ENCODE measurements at places on chromosomes 2 and 18. TPM values are rescaled to one million over a fixed set of nuclear protein-coding genes. Genes with fewer than 3 reads are reported as not detected.

VSNL1 gene
- total RNA-seq = not detected

POTEJ gene
- total RNA-seq = 0.07 TPM

NCKAP5 gene
- total RNA-seq = 0.39 TPM

HSBP1L1 gene
- 1.4 TPM for total RNA-seq

GALNT13 gene
- 0.46 TPM for total RNA-seq

OSR1 gene
- total RNA-seq = not detected

KCNG2 gene
- not detected for total RNA-seq

BOLA3 gene
- 30.3 TPM for total RNA-seq

IL1R2 gene
- total RNA-seq = 0.13 TPM

IL36RN gene
- total RNA-seq = not detected

PLCD4 gene
- 1.6 TPM for total RNA-seq

SNX17 gene
- total RNA-seq = 184 TPM

OLA1 gene
- 127 TPM for total RNA-seq

UGT1A8 gene
- not detected for total RNA-seq

SETBP1 gene
- 3.7 TPM for total RNA-seq

ACVR1C gene
- 0.07 TPM for total RNA-seq

COLEC11 gene
- total RNA-seq = 0.35 TPM

ABCG8 gene
- not detected for total RNA-seq

TGFA gene
- total RNA-seq = 0.26 TPM

SMAD7 gene
- total RNA-seq = 3.6 TPM
